Stimulated activated CD4-positive, alpha-beta T cell treated with anti-CD3 and anti-CD28 coated beads, Interleukin-1b, Interleukin-23, amount 100 ng/mL, for 48 hours (primary cell): ENCODE measurements at places on chromosomes 2 and 18.

GRCh38 chr18:13800505-13801259 is 23.3 kb upstream of the MC5R start:
- DNase-seq = peak; percentile 56

- DNase-seq = peak; percentile 79
These were observed 7.7 kb upstream of the COL6A3 start for GRCh38 chr2:237421542-237422116.

GRCh38 chr2:173049831-173050230 is 25.8 kb upstream of the MAP3K20 start:
- DNase-seq = no peak

DNA sequence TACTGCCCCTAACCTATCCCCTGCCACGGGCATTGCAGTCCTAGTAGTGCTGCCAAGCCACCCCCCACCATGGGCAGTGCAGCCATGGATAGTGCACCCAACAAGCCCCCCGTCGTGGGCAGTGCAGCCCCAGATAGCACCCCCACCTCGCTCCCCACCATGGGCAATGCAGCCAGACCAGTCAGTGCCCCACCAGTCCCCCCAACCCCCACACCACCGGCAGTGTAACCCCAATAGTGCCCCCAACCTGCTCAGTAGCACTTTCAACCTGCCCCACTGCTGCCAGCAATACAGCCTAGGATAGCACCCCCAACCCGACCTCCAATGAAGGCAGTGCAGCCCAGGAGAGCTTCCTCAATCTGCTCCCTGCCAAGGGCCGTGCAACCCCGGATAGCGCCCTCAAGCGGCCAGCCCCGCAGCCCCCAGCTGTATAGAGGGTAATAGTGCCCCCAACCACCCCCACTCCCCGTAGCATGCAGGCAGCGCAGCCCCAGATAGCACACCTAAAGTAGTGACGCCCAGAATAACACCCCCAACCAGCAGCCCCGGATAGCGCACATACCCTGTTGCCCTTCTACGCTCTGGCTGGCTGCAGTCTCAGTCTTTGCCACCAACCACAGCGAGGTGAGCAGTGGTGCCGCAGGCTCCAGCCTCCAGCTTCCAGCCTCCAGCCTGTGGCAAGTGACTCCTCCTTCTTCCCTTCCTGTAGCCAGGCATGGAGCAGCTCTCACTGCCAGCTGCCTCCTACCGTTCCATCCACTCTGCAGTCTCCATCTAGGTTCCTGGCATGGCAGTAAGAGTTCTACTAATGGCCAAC is 45.4 kb upstream of the ANKRD62 start:
- no peak for DNase-seq

DNA sequence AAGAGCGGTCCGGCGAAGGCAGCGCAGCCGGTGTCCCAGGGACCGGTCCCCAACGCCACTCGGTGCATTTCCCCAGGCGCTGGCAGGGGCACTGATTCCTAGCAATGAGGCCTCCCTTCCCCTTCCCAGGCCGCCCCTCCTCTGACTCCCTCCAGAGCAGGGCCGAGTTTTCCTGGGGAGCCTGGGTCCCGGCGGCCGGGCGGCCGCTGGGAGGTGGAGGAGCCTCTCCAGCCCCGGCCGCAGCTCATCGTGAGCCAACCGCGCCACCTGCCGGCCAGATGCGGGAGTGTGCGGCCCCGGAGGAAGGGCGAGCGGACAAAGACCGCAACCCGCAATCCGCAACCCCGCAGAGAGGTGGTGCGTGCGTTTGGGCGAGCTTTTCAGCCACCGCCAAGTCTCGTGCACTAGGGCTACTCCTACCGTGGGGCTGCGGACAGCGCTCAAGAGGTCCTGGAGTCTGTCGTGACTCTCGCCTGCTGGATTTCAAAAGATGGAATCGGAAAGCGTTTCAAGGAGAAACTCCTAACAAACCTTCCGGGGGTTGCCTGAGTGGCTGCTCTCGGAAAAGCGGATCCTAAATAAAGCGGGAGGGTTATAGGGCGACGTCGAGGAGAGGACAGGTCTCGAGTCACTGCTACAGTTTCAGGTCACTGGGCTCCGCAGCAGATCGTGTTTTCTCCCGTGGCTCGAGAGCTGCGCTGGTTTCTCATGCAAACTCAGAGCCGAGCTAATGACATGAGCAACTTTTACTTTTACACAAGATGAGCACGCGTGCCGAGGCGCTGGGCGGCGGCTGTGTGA is 1.5 kb upstream of the EPHA4 start:
- DNase-seq = peak; percentile 75

DNA sequence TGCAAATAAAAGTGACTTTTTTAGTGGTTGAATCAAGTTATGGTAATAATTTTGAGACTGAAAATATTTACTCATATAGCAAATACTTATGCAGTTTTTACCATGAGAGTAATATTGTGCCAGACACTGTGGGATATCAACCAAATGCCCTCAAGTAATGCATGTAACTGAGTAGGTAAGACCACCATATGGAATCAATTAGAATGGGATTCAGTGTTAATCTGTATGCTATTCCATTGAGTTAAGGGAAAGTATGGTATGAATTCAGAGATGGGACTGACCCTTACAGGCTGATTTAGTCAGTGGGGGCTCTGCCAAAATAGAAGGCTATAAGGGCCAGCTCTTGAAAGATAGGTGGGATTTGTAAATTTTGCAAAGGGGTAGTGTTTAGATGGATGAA is 131.6 kb downstream of the CCDC85A start:
- DNase-seq = no peak

GRCh38 chr2:158993721-158994587 is 25.5 kb downstream of the TANC1 start:
- no peak for DNase-seq

DNA sequence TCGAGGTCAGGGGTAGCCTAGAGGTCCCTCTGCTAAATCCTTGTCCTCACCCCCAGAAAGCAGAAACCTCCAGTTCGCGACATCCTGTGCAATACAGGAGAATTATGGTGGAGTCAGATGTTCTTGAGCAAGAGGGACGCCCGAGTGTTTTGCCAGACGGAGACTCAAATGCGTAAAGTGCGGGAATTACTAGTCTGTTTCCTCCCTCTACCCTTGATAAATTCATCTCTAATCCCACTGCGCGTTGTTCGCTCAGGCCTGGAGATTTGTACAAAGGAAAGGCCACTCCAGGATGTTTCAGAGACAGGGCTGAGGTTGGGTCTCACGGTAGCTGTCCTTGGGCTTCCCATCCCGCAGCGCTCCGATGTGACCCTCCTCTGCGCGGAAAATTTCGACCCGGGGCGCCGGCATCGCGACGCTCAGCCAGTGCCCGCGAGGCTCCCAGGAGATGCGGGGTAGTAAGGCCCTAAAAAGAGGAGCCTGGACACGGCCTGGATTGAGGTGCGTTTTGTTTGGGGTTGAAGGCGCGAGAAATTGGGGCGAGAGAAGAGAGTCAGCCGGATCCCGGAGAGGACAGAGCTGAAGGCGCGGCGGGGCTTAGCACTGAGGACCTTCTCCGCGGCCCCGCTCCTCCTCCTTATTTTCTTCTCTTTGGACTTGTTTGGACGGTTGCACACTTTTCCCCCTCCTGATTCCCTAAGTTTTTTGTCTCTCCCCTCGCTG is 2.6 kb upstream of the NEUROD1 start:
- no peak for DNase-seq

DNA sequence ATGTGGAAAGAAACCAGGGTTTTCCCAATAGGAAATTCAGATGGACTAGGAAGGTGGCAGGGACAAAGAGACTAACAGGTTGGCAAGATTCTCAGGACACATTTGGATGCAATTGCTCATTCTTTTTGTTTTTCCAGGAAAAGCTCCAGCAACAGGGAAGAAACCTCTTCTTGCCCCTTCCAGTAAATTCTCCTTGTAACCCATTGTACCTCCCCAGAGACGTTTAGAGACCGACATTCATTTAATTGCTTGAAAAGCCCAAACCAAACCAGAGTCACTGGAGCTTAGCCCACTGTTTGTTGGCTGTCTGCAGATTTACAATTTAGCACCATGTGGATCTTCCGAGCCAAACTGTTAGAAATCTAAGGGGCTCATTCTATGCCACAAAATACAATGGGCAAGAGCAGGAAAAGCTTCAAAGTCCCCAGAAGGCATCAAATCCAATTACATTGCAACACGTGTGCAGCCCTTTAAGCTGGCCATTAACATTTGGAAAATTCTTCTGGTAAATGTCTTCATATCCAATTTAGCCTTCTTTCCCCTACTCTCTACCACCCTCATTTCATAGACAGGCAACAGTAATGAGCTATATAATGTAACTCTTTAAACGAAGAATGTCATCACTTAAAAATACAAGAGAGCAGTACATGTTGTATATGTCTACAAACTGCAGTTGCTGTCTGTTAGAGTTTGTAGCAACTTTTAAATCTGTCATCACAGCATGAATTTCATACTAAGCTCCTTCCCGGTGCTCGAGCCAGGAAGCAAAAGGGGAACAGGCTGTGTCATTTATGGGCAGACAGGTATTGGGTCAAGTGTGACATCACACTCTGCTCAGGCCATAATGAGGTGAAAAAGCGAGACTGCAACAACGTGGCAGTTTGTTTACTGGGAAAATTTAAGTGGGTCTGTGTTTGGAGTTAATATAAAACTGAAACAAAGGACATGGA is 235.6 kb upstream of the HNRNPA3 start:
- DNase-seq = no peak

GRCh38 chr18:35703043-35703688 is 121.6 kb downstream of the GALNT1 start:
- no peak for DNase-seq

- no peak for DNase-seq
These were observed 147.1 kb downstream of the FMNL2 start for GRCh38 chr2:152481881-152482583.

DNA sequence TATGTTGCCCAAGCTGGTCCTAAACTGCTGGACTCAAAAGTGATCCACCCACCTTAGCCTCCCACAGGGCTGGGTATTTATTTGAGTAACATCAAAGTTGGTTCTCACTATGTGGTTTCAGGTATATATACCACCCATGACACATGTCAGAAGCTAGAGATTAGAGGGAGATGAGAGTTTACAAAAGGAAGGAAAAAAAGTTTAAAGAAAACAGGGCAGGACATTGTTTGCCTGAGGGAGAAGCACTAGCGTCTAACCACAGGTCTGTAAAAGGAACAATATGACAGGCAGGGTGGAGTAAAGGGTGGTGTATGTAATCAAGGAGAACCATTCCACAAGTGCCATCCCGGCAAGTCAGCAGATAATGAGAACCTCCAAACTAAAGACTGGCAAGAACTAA is 8.5 kb downstream of the CEP76 start:
- DNase-seq = no peak

DNA sequence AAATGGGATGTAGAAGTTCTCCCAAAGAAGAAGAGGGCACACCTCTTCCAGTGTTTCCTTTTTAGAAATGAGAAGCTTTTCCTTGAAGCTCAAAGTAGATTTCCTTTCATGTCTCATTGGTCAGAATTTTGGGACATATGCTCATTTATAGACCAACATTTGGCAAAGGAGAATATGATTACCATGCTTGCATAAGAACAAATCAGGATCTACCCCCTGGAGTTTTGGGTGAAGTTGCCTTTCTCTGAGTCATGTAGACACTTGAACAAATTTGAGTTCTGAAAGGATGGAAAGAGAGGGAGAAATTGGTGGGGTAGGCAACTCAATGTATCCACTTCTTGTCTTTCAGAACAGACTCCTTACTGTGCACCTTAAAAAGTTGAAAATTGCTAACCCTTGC is 409.0 kb downstream of the SLC4A3 start:
- no peak for DNase-seq

- no peak for DNase-seq
These were observed 24.8 kb upstream of the ZFP36L2 start for GRCh38 chr2:43251171-43251731.

DNA sequence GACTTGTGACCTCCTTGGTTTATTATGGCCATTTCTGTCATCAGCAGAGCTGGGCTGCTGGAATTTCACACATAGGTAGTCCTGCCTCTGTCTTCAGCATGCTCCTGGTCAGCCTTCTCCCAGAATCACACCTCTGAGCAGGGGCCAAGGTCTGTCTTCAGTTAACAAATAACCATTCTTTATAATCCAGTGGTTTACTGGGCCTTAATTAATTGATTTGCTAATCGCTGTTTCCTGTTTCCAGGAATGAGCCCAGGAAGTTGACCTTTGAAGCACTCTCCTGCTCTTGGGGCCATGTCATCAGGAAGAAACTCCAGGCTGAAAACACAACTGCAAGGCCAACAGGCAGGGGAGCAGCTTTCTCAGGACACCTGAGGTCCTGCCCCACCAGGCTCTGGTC is 278.5 kb downstream of the SRBD1 start:
- no peak for DNase-seq

DNA sequence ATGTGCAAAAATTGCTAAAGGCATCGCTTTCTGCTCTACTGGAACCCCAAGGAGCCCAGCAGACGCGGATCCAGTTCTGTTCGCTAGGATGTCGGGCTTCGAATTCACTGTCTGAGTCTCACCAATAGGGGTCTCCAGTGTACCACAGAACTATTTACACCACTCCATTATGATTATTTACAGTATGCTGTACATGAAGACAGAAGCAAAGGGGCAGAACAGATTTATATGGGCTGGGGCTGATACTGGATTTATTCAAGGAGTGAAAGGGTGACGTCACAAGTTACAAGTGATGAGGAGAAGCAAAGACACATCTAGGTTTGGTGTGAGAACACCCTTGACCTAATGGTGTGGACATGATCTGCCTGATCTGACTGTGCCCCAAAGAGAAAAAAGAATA is 185.3 kb upstream of the ATP5MC3 start:
- DNase-seq = no peak

GRCh38 chr2:181847702-181848101 is 43.8 kb upstream of the ITPRID2 start:
- DNase-seq = no peak

DNA sequence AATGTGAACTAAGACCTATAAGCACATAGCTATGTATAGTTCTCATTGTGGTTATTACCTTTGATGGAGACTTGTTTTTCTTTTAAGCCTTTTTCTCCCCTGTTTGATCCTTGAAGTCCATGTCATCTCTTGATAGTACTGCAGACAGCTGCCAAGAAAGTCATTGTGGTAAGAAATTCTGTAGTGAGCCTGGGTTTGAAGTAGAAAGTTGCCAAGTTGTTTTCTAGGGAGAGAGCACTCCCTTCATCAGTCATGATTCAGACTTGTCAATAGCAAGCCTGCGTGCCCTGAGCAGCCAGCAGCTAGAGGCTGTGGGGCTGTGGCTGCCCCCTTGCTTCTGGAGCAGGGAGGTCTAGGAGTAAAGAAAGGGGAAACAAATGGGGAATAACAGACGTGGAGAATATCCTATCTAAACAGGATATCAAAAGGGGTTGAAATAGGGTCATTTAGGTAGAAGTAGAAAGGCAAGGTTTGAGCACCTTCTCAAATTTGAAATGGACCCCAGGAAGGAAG is 8.4 kb downstream of the SP5 start:
- no peak for DNase-seq
